ENCODE measurements at places on chromosomes 16 and 17.

DNA sequence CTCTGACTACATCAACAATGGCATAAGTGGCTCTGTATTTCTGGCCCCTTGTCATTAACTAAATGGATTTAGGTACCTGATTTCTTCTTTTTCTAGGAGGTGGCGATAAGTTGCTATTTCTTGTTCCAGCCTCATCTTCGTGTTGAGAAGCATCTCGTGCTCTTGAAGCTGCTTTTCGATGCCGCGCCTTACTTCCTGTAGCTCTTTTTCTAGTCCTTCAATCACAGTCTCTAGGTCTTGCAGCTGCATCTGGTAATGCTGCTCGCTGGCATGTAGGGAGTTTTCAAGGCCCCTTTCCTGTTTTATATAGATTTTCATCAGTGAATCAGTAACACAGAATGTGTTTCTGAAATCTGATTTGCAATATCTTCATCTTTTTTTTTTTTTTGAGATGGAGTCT is 5.1 kb downstream of the KRT222 start:
- no peak for DNase-seq

DNA sequence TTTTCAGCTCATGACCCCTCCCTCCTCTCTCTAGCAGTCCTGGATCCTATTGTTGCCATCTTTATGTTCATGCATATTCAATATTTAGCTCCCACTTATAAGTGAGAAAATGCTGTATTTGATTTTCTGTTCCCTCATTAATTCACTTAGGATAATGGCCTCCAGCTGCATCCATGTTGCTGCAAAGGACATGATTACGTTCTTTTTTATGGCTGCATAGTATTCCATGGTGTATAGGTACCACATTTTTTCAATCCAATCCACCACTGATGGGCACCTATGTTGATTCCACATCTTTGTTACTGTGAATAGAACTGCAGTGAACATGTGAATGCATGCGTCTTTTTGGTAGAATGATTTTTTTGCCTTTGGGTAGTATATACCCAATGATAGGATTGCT is 188.4 kb downstream of the FOXL1 start:
- no peak for DNase-seq

- DNase-seq, result no peak
Measured at GRCh38 chr17:66343531-66344078, 41.2 kb downstream of the PRKCA start.

GRCh38 chr17:14886200-14886739 is 378.9 kb downstream of the PMP22 start:
- DNase-seq, result no peak

DNA sequence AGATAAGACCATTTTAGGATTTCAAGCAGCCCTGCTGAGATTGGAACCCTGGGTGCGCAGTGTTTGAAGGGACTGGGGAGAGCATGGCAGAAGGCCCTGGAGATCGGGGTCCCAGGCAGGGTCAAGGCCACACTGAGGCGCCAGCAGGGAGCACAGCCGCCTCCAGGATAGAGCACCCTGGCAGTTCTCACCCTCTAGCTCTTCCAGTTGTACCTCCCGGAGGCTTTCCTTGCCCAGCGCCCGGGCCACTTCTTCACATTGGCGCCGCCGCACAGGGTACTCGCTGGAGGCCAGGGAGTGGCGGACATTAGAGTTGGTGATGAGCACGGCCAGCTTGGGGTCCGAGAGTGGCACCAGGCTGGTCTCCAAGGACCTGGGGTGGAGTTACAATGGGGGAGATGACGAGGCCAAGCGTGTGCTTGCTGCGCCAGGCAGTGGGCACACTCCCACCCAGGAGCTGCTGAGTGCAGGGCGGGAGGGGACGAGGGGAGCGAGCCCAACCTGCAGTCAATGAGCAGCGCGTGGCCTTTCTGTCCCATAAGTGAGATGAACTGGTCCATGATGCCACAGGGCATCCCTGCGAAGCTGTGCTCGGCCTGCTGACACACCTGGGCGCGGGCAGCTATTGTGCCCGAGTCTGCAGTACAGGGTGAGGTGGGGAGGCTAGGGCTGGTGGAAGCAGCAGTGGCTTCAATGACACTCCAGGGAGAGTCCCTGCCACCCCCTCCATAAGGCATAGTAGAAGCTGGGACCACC is 2.3 kb downstream of the GALK1 start:
- no peak for DNase-seq

DNA sequence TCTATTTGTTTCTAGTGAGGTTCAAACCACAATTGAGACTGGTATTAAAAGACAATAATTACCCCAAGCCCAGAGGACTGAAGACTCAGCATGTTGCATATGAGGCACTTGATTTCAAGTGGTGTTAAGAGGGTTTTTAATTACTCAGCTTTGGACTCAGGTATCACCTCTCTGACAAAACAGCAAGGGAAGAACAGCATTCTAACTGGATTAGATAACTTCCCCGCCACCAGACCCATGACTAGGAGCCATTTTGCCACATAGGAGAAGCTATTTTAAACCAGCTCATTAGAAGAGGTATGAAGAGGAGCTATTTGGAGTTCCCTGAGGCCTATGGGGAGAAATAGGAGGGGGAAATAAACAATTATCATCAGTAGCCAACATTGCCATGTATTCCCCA is 226.1 kb upstream of the TOX3 start:
- DNase-seq, result no peak

DNA sequence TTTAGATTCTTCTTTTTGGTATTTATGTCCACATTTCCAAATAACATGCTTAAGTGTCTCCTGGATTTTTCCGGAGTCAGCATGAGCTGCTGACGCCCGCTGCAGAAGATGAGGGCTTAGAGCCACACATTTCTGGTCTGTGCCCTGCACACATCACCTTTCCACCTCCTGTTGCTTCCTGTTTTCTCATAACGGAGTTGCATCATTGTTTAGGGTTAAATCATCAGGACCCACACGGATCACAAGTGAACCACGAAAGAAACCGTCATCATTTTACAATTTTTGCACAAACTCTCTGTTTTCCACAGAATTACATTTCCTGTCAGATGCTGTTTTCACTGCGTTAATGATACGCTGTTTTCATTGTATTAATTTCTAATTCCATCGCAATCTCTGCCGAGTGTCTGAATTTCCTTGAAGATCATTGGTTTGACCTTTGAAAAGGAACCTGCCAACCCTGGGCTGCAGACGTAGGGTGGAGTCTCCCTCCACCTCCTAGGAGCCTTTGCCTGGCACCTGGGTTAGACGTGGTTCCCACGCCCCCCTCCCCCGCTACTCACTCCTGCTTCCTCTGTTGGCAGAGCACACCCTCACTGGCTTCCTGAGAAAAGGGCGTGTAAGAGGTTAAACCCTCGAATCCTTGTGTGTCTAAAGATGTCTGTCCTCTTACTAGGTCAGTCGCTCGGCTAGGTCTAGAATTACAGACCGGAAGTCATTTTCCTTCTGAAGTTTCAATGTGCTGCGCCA is 68.2 kb downstream of the RNF213 start:
- no peak for DNase-seq

GRCh38 chr16:85851034-85851785 is 47.8 kb upstream of the IRF8 start:
- no peak for DNase-seq

- DNase-seq, result no peak
Measured at GRCh38 chr17:50127697-50128361, 2.1 kb downstream of the SAMD14 start.

GRCh38 chr17:17067257-17067656 is 25.0 kb downstream of the MPRIP start:
- DNase-seq, result no peak

- DNase-seq, result no peak
Measured at GRCh38 chr17:19656336-19656735, 7.8 kb downstream of the ALDH3A2 start.

DNA sequence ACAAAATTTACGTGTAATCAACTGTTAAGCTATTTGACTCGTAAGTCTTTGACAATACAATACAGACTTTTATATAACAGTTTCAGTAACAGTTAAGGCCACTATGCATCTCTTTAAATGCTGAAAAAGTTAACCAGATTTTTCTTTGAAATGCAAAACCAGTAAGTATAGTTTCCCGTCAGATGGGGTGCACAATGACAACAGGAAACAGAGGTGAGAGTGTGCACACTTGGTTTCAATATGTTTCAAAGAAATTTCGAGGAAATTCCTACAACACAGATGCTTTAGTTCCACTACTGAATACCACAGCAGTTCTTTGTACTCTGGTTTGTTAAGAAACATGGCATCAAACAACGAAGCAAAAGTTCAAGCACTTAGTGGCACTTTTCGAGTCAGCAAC is 48.4 kb downstream of the RNF157 start:
- DNase-seq, result no peak

GRCh38 chr16:8589057-8589899 is 1.0 kb downstream of the TMEM114 start:
- DNase-seq, result no peak

GRCh38 chr17:77778636-77779489 is 179.6 kb upstream of the TNRC6C start:
- no peak for DNase-seq

- no peak for DNase-seq
Measured at GRCh38 chr17:11797803-11798202, 199.5 kb downstream of the ZNF18 start.

GRCh38 chr16:30853758-30854157 is 40.1 kb downstream of the BCL7C start:
- DNase-seq, result no peak

DNA sequence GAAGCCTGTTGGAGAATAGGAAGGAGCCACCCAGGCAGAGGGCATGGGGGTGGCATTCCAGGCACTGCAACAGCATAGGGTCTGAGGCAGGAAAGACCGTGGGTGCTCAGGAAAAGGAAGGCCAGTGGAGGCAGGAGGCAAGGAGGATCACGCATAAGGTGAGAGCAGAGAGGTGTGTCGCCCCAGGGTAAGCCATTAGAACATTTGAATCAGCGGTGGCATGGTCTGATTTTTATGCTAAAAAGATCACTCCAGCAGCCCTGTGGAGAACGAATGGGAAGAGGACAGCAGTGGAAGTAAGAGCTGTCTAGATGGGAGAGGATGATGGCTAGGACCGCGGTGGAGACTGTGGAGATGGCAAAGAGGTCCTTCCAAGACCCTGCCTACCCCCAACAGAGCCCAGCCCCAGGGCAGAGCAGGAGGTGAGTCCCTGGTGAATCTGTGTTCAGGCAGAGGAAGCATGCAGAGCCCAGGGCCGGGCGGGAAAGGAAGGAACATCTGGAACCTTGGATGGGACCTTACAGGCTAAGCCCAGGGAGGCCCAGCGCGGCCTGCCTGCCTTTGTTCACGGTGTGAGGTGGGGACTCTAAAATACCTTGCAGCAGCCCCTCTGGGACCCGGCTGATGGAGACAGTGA is 7.8 kb downstream of the LPO start:
- DNase-seq, result no peak

- no peak for DNase-seq
Measured at GRCh38 chr17:59506894-59507726, 58.3 kb upstream of the DHX40 start.
